ENCODE measurements at places on chromosomes 7 and 10.
A peak's percentile ranks its signal among the peaks of the same experiment; 100 is the strongest.

- no peak for DNase-seq
Observed at GRCh38 chr10:126264102-126265018, 123.9 kb downstream of the ADAM12 start.

- no peak for DNase-seq
Observed at GRCh38 chr7:117117172-117117571, 163.9 kb downstream of the ST7 start.

- DNase-seq, result peak; percentile 64
Observed at GRCh38 chr7:118311121-118311836, 86.8 kb downstream of the ANKRD7 start.

GRCh38 chr7:32104766-32105165, 34.6 kb upstream of the PDE1C start:
- no peak for DNase-seq

- no peak for DNase-seq
Observed at GRCh38 chr7:23700046-23700445, 10.0 kb upstream of the STK31 start.

DNA sequence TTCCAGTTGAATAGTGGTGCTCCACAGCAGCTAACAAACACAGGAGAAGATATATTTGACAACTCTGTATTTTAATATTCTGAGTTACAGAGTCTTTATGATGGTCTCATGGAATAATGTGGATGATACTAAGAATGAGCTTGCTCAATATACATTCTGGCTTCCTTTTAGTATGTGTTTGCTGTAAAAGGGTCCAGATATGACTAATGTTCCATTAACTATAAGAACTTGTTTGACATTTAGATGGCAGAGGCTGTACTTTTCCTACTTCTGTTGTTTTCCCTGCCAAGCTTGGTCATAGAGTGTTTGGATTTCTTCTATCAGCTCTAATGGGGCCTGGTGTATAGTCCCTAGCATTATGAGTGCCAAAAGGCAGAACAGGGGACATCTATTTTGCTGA, 61.5 kb upstream of the GPR22 start:
- no peak for DNase-seq

DNA sequence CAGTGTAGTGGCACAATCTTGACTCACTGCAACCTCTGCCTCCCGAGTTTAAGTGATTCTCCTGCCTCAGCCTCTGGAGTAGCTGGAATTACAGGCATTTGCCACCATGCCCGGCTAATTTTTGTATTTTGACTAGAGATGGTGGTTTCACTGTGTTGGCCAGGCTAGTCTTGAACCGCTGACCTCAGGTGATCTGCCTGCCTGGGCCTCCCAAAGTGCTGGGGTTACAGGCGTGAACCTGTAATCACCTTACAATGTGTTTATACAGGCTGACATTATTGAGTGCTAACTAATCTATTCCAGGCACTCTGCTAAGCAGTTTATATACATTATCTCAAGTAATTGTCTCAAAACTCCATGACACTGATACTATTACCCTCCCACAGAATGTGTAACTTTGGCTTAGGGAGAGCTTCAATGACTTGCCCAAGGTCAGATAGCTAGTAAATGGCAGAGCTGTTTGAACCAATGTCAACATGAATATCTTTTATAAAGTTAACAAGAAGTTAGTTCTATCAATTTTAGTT, 36.8 kb downstream of the KIFBP start:
- DNase-seq, result no peak

DNA sequence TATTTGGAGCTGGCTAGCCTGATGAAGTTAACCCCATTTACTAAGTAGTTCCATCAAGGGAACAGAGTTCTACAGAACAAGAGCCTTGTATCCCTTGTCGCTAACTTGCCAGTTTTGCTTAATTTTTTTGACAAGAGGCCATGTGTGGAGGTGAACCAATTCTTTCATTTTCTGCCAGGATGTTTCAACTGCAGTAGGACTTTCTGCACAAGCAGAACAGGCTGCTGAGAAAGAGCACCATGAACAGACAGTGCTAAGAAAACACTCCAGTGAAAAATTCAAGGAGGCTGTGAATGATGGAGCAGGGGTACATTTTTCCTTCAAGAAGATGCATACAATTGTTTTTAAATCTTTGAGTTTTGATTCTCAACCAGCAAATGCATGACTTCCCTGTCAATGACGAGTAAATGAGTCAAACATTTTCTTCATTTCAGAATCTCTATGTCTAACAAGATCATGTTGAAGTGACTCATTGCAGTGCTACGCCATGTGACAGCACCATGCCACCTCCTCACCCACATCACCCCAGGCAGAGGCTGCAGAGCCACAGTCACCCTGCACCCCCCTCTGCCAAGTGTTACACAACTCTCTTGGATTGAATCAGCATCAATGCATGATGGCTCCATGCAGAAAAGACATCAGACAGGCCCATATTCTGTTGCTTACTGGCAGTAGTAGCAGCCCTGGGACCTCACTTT, 193.1 kb downstream of the COBL start:
- peak; percentile 98 for DNase-seq

GRCh38 chr10:7915923-7916536, 97.7 kb downstream of the TAF3 start:
- DNase-seq, result no peak

- no peak for DNase-seq
Observed at GRCh38 chr7:106225856-106226255, 58.9 kb downstream of the NAMPT start.

DNA sequence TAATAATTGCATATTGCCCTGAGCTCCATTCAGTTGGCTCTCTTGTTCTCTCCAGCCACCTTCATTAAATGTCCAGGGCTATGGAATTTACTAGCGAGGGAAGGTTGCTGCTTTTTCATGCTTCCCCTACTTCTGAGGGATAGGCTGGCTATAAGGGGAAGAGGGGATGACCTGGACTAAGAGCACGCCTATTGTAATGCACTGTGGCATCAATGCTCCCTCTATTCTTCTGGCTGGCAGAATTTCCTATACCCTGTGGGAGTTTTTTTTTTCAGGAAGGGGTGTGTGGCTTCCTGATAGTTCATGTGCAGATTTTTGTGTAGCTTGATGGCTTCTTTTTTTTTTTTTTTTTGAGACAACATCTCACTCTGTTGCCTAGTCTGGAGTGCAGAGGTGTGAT, 155.8 kb downstream of the SND1 start:
- no peak for DNase-seq

DNA sequence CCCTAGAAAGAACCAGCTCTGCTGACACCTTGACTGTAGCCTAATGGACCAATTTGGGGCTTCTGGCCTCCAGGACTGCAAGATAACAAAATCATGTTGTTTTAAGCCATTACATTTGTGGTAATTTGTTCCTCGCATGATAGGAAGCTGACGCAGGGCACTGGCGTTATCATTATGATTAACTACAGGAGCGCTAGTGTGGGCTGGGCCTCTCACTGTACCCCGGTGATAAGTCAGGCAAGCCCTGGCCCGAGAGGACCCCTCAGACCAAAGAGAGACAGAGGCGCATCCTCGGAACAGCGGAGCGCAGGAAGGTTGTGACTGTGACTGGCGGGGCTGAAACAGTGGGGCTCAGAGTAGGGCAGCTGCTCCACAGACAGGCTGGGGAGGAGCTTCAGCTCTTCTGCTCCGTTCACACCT, 150.3 kb upstream of the CHST15 start:
- no peak for DNase-seq

DNA sequence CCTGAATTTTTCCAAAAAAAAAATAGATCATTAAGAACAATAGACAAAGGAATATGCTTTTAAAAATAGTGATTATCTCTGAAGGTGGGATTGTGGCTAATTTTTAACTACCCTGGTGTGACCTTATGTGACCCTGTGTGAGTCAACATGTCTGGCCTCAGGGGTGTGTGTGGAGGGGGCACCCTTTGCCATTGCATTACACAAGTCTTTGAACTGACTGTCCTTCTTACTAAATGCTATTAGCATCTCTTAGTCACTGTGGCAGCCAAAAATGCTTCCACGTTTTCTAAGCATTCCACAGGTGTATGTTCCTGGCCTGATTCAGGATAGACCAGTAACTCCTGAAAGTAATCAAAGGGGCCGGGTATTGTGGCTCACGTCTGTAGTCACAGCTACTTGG, 175.4 kb downstream of the MGMT start:
- DNase-seq, result no peak

DNA sequence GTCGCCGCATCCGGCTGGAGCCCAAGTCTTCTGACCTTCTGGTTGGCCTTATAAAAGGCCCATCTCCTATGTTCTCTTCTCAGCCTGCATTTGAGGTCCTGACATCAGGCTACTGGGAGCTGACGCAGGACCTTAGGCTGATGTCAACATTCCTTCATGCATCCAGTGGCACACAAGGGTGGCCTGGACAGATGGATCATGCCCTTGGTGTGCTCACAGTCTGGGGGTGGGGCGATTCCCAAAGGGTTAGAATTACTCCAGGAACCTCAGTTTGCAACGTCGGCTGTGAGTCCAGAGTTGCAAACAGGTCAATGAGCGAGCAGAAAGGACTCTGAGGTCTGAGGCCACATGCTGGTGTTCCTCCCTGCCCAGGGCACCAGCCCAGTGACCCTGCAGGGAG, 8.2 kb upstream of the CLIP2 start:
- DNase-seq, result no peak

DNA sequence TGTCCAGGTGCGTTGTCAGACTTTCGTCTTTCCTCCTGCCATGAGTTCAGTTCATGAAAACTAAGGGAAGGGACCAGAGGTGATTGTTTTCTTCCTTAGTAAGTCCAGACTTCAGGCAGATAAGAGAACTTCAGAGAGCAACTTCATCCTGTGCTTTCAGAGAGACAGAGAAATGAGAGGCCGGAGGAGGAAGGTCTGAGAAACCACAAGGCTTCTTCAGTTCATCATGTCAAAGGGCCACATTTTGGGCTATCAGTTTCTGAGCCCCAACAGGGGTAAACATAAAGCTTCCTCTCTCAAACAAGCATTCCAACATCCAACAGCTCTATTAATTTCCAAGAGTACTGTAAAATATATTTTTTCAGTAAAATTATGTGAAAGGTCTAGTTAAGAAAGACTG, 668.4 kb upstream of the NRP1 start:
- no peak for DNase-seq

GRCh38 chr10:59894114-59894513, 12.2 kb downstream of the CCDC6 start:
- DNase-seq, result no peak

DNA sequence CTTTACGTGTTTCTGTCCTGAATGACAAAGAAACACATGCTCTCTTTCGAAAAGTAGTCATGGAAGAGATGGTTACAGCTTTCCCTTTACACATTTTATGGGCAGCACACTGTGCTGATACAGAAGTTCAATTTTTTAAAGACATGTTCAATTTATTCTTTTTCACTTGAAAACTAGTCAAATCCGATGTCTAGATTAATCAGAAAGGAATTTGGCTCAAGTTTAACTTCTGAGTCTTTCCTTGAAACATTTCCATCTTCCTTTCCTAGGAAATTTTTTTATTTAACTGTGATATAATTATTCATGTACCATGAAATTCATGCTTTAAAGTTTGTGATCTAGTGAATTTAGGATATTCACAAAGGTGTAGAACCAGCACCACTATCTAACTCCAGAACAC, 360.1 kb downstream of the TNS3 start:
- no peak for DNase-seq

- no peak for DNase-seq
Observed at GRCh38 chr10:59011972-59012632, 164.3 kb upstream of the PHYHIPL start.

- no peak for DNase-seq
Observed at GRCh38 chr7:36939816-36940215, 215.5 kb upstream of the AOAH start.

DNA sequence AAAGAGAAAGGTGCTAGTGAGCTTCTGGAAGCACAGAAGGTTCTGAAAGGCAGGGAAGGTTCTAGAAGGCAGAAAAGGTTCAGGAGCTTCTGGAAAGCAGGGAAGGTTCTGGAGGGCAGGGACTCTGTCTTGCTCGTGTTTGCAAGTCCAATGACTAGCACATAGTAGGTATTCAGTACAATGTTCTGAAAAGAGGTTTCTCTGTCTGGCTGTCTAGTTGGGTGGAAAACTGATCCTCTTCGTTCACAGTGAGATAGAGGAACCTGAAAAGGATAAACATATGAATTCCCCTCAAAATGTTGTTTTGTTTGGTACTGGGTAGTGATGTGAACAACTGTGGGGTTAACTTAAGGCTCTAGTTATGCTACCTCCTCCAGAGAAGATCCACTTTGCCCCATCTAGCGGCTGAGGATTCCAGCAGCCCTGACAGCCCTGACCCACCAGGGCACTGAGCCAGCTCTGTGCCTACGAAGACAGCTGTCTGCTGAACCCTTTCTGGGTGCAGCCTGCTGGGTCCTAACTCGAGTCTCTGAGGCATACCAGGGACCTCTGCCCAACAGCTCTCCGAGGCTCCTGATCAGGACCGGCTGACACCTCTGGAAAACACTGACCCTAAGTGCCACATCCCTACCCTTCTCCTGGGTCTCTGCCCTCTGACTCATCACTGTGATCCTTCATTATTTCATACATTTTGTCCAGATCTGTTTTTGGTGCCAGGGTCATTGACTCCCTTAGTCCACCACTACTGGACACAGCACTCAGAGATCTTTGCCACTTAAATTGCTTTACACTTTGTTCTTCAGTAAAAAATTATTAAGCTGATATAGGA, 15.4 kb downstream of the PTPRN2 start:
- DNase-seq, result no peak

DNA sequence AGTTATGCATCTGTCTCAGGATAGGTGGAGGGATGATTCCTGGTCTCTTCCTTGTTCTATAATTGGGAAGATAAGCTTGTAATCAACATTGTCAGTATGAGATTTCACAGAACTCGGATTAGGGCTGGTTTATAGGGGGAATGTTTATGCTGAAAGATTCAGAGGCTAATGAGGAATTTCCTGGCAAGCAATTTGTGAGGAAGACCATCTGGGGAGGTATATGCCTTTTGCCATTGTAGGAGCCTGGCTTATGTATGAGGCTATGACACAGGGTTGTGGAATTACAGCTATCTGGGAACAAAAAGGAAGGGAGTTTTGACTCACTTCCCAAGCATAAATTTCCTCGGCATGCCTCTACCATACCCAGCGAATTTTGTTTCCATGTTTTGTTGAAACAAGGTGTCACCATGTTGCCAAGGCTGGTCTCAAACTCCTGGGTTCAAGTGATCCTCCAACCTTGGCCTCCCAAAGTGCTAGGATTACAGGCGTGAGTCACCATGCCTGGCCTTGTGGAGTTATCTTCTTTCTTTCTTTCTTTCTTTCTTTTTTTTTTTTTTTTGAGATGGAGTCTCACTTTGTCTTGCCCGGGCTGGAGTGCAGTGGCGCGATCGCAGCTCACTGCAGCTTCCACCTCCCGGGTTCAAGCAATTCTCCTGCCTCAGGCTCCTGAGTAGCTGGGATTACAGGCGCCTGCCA, 1.6 kb upstream of the COPS6 start:
- DNase-seq, result no peak

GRCh38 chr10:72801263-72801868, 92.2 kb upstream of the OIT3 start:
- no peak for DNase-seq

GRCh38 chr7:106166651-106167342, 54.7 kb upstream of the SYPL1 start:
- DNase-seq, result peak; percentile 65

Data from inflammatory macrophage (primary cell).